HEK293T (cell line): ENCODE measurements at places on chromosomes 11 and 22.

DNA sequence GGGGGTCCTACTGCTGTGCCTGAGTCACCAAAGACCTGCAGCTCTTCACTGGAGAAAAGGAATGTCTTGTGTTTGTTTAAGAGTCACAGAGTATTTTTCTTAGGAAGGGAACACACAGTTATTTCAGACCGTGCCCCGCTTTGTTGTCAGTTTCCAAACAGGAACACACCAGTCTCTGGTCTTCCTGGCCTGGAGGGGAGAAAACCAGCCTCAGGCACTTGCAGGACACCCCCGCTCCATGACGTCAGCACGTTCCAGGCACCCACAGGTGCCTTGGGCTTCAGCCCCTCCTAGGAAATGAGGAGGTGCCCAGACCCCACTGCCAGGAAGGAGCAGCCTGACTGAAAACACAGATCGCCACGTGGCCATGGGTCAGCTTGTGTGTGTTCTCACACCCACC lies 5.4 kb downstream of the DEAF1 start:
- DNase-seq = no peak

DNA sequence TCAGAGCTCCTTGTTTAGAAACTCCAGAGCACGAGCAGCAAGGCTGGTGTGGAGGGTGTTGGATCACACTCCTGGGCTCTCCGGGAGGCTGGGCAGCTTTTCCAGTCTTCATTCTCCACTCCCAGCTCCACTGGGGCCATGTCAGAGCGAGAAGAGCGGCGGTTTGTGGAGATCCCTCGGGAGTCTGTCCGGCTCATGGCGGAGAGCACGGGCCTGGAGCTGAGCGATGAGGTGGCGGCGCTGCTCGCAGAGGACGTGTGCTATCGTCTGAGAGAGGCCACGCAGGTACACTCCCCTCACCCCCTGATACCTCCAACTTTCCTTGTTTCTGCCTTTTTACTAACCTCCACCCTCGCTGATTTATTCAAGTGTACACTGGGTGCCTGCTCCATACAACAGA lies 4.5 kb downstream of the TAF6L start:
- DNase-seq = no peak

DNA sequence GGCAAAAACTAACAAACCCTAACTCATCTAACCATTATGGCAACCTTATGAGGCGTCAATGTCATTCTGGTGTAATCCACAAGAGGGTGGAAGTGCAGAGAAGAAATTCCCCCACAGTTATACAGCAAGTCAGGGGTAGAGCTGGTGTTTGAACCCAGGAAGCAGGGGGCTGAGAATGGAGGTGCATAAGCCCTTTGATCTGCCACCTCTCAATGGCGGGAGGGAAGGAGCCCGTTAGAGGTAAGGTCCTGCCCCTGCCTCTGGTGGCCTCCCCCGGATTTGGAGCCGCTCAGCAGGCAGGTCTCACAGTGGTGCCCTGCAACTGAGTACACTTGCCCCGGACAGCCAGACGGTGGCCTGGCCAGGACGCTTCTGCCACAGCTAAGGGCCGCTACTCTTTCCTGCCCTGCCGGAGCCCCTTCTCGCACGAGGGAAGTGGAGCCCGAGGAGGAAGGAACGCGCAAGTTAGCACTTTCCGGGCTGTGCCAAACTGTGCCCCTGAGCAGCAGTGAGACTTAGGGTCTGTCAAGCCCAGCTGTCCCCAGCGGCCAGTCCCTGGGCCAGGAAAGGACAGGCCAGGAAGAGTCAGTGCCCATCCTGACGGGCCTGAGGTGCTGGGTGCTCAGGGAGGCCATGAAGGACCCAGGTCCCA lies 1.1 kb downstream of the FXYD2 start:
- DNase-seq = no peak

- no peak for DNase-seq
Observed at GRCh38 chr11:3087821-3088800, 30.9 kb upstream of the CARS1 start.

DNA sequence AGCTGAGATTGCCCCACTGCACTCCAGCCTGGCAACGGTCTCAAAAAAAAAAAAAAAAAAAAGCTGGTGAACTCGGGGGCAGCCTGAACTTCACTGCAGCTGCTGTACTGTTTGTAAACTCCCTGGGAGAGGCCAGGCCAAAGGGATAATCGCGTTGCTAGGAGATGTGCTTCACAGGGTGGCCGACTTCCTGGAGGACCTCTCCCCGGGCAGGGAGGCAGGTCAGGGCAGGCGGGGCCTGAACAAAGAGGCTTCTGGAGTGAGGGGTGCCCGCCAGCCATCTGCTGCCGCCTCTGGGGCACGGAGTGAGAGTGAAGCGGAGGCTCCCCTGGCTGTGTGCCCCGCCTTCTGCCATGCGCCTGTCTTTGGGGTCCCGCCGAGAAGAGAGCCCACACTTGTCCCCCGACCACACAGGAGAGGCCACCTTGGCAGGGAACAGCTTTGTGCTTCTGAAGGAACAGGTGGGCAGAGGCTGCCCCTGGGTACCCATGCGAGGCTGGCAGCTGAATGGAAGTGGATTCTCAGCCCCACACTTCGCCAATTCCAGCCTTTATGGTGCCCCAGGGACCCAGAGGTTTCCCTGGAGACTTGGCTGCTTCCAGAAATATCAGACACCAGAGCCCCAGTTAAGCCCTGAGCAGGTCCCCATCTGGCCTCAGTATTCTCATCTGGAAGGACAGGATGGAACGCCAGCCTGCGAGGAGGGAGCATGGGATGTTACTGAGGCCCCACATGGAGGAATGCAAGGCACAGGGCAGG lies 29.6 kb downstream of the TMEM184B start:
- DNase-seq = no peak

GRCh38 chr11:96306933-96307775 lies 35.8 kb downstream of the MAML2 start:
- peak; percentile 87 for DNase-seq

DNA sequence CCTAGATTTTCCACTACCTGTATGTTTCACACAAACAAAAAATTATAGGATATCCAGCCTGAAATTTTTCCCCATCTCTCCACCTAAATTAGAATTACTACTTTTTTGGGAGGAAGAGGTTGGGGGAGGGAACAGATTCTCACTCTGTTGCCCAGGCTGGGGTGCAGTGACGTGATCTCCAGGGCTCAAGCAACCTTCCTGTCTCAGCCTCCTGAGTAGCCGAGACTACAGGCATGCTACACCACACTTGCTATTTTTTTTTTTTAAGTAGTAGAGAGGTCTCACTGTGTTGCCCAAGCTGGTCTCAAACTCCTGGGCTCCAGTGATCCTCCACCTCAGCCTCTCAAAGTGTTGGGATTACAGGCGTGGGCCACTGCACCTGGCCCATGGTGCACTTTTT lies 9.5 kb downstream of the JAML start:
- DNase-seq = no peak

GRCh38 chr11:61716478-61717285 lies 35.8 kb upstream of the MYRF start:
- DNase-seq = no peak

GRCh38 chr11:86773513-86774252 lies 26.7 kb upstream of the PRSS23 start:
- DNase-seq = no peak

DNA sequence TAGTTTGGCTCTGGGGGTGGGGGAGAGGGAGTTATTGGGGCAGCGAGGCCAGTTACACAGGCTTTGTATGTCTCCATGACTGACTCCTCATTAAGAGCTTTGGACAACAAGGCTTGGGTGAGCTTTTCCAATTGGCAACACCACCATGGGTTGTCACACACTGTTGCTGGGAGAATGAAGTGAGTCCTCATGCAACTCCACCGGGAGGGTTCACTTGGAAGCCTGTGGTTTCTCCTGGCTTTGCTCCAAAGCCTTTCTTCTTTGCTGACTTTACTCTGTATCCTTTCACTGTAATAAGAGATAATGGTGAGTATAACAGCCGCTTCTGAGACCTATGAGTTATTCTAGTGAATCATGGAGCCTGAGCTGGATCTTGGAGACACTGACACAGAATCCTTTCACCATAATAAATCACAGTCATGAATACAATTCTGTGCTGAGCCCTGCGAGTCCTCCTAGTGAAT lies 24.9 kb downstream of the EIF3F start:
- DNase-seq = no peak

DNA sequence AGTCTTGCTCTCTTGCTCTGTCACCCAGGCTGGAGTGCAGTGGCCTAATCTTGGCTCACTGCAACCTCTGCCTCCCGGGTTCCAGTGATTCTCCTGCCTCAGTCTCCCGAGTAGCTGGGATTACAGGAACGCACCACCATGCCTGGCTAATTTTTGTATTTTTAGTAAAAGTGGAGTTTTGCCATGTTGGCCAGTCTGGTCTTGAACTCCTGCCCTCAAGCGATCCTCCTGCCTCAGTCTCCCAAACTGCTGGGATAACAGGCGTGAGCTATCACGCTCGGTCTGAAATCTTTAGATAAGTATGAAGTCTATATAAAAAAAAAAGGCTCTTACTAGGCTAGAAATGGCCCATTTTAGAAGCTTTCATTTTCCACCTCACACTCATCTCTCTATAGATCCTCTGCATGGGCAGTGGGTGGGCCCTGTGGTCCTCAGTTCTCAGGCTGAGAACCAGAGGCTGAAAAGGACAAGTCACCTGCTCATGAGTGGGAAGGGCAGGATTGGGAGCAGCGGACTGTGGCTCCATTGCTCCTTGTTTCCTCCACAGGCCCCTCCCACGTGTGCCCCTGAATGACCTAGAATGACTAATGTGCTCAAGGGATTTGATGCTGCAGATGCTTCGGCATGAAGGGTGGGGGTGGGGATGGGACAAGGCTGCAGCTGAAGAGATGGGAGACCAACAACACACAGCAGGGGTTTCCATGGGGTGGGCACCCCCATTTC lies 19.8 kb upstream of the PRAME start:
- no peak for DNase-seq

DNA sequence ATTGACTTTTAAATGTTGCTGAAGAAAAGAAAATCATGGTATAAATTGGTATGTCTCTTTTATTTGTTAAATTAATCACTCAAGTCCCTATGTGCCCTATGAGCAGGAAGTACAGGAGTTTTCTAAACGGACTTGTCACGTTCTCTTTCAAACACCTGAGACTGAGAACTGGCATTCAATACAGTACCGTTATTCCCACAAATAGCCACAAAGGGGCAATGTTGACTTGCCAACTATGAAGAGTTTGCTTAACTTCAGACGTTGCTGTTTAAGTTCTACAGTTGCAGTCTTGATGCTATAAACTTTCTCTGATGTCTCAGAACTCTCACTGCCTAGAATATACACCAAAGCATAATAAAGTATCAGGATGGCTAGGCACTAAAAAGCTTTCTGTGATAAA lies 7.6 kb downstream of the OR56A1 start:
- DNase-seq = peak; percentile 23

- no peak for DNase-seq
Observed at GRCh38 chr11:58844361-58845005, at the start of gene GLYATL2. Gene GLYATL2, minus strand, starts transcription at chr11:58844704. Its CDS starts 5,092 bp downstream, at chr11:58839612.

- DNase-seq = no peak
Observed at GRCh38 chr22:35686298-35686697, 31.4 kb upstream of the APOL5 start.

DNA sequence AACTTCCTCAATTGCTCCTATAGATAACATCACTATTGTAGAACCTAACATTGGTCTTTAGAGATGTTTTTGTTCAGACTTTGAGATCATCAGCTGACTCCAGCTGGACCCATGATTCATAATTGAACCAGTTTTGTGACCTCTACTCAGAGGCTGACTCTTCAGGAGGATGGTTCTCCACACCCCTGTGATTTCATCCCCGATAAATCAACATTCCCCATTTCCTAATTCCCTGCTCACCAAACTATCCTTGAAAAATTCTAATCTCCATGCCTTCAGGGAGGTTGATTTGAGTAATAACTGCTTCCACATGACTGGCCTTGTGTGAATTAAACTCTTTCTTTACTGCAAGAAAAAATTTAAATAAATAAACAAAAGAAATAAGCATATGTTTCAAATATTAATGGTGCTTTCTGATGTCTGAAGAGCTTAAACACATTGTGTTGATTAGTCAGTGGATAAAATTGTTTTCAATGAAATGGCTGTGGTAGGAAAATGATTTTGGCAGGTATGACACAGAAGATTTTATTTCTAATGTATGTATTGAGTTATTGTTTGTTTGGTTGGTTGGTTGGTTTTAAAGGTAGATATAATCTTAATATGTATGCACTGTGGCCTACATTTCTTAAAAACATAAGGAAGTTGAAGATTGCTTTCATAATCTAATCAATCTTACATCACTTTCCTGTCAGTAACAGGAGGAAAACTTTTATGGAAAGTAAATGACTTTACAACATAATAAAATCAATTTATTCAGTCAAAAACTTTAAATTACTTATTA lies 427.9 kb upstream of the CCDC179 start:
- no peak for DNase-seq

DNA sequence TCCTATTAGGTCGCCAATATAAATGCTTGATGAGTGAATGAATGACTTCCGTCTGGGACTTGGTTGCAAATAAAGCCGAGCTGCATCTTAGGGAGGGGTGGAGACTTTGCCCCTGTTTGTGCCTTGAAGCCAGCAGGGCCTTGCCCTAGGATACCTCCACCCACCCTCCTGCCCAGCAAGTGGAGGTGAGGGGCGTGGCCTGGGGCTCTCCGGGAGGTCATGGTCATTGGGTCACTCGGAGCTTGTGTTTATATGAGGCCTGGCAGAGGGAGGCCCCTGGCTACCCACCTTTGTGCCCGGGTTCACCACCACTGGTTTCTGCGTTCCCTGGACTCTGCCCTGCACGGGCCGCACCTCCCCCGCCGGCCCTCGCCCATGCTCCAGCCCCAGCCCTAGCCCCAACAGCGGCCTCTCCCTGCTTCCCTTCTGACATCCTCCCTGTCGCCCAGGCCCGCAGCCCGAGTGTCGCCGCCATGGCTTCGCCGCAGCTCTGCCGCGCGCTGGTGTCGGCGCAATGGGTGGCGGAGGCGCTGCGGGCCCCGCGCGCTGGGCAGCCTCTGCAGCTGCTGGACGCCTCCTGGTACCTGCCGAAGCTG lies 4.3 kb downstream of the MPST start:
- DNase-seq = no peak

- no peak for DNase-seq
Observed at GRCh38 chr11:126415669-126416420, 60.4 kb downstream of the ST3GAL4 start.

DNA sequence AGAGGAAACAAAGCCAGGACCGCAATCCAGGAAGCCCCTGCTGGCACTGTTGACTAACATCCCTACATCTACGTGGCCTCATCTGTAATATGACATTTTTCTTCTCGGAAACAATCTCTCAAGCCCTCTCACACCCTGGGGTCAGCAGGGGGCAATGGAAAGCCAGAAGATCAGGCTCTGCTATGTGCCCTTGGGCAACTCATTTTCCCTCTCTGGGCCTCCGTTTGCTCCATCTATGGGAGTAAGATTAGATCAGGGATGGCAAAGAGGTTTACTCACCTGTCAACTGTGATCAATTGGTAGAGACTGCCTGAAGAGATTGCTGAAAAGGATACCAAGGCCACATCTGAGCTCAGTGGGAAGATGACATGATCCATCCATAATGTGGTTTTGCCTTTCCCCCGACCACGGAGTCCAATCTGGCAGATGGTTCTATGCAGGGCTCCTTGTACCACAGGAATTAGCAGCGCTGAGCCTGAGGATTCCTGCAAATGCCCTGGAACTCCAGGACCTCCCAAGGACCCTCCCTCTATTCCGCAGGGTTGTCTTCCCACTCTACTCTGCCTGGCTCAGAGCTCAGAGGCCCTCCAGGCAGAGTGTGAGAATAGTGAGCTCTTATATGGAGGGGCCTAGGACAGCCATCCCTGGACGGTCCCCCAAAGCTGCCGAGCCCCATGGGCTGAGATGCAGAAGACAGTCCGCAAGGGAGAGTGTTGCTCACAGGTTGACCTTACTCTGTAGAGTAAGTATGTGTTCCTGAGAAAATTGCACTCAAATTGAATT lies 66.1 kb downstream of the CHST1 start:
- no peak for DNase-seq
